ENCODE measurements at places on chromosomes 6 and 20.

DNA sequence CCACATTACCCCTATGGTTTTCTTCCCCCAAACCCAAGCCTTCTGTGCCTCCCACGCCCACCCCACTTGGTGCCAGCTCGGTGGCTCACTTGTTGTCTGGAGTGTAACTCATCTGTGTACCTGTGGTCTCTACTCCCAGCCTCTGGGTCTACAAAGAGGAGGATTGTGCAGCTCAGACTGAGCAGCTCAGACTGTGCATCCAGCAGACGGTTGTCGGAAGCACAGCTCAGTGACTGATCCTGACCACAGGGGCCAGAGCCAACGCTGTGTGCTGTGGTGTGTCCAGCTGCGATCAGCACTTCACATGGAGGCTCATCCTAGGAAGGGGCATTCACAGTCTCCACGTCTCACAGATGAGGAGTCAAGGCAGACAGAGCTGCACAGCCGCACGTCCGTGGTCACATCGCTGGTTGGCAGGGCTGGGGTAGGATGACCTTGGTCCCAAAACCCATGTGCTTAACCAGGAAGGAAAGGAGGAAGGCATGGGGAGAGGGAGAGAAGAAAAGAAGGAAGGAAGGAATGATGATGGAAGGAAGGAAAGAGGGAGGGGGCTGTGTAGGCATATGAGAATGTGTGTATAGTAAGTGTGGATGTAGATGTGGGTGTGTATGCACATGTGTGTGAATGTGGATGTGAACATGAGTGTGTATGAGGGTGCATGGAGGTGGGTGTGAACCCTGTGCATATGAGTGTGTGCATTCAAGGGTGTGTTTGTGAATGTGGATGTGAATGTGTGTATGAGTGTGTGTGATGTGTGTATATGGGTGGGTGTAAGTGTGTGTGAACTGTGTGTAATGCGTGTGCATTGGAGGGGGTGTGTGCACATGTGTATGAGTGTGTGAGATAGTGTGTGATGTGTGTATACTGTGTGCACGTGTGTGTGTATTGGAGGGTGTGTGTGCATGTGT lies 28.2 kb upstream of the STX16 start:
- DNase-seq: no peak

DNA sequence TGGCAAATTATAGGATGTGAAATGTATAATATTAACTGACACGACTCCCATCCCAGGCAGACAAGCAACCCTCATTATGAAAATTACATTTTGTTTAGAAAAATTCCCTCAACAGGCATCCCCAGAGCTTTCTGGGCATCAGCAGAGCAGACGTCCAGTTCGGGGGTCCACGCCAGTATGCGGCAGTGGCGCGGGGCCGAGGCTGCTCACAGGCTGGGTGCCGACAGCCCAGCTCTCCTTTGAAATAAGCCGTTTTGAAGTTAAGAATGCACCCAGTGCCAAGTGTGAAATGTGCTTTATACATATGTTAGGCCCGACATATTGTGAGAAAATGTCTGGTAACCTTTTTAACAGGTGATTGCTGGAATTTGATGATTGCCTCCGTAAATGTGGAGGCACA lies 50.4 kb downstream of the RPP40 start:
- no peak for DNase-seq

- no peak for DNase-seq
These were observed 91.4 kb upstream of the RNF217 start for GRCh38 chr6:124870611-124871459.

DNA sequence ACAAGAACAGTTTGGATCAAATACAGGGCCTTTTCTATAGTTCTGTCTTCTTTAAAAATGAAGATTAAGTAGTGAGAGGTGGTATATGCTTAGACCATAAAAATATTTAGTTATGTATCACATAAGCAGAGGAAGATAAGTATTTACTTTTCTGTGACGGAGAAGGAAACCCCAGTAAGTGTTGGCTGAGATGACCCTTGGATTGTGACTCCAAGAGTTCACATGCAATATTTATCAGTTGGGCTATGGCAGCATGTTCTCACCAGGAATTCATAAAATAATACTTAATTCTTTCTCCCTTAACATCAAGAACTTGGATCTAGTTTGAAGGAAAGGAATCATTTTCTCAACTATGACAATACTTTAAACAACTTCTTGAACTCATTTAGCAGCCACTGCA lies 98.4 kb upstream of the TBX18 start:
- DNase-seq: no peak

- DNase-seq: no peak
These were observed 6.5 kb upstream of the LY6G5C start for GRCh38 chr6:31687321-31687720.

DNA sequence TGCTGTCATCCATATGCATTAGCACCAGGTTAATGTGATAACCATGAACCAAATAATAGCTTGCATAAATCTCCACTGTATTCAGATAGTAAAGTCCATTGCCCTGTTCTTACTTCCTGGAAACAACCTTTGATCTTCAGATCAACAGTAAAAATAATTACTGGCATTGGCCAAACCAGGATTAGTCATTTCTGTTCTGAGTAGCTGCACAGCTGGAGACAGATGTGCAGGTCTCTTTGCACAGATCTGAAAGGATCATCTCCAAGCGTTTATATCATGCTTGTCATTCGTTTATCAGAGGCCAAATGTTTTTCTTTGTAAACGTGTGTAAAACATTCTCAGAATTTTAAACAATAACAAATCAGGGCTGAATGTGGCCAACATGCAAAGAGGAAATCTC lies 134.4 kb upstream of the HMGCLL1 start:
- DNase-seq: no peak

- DNase-seq: no peak
These were observed 19.1 kb downstream of the TFAP2B start for GRCh38 chr6:50837589-50838445.

- DNase-seq: no peak
These were observed 162.4 kb downstream of the CDKAL1 start for GRCh38 chr6:20696676-20697075.

DNA sequence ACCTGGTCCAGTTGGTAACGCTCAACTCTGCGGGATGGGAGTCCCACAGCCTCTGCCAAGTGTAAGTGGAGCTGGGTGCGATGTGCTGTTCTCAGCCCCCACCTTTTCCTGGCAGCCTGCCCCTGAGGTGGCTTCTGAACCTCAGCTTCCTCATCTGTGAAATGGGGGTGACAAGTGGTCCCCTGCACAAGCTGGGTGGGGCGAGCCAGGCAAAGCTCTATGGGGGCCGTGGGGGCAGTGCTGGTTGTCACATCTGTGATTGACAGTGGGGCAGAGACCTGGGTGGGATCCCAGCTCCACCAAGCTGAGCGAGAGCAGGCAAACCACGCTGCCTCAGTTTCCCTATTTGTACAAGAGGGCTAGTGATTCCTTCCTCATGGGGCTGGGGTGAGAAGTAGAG lies 162.6 kb downstream of the SYCP2 start:
- no peak for DNase-seq

DNA sequence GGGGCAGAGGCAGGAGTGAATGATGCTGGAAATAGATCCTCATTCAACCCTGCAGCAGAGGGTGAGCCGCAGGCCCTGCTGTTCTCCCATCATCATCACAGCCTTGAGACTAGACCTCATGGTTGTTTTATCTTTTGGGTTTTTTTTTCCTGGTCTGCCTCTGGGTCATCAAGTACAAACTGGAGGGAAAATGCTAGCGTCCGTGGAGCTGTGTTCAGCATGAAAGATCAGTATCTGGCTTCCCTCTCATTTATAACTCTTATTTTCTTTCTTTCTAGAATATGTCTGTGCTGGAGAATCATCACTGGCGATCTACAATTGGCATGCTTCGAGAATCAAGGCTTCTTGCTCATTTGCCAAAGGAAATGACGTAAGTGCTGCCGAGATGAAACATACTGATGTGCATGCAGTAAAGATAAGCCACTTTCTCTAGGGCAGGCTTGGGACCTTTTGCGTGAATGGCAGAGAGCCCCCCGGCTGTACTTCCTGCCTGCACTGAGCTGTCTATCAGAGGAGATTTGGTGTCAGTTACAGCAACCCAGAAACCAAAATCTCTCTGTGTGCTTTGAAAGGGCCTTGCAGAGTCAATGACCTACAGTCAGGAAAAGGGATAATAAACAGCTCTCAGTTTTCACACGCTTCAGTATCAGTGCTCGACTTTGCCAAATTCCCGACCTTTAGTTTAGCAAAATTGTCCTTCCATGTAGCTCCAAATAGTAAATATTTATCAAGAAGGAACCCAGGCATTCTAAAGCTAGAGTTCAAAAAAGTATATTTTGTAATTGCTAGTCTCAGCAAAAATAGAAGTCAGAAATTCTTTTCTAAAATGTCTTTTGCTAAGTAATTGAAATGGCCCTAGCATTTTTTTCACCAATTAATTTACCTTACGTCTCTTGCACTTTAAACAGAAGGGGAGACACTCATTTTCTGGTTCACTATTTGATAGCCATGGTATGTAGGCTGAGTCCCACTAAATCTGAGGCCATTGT lies 76.3 kb downstream of the MTFR2 start:
- no peak for DNase-seq

GRCh38 chr6:219641-220198 lies 72.6 kb upstream of the DUSP22 start:
- no peak for DNase-seq

GRCh38 chr6:5981126-5982026 lies 25.3 kb downstream of the NRN1 start:
- DNase-seq: no peak

DNA sequence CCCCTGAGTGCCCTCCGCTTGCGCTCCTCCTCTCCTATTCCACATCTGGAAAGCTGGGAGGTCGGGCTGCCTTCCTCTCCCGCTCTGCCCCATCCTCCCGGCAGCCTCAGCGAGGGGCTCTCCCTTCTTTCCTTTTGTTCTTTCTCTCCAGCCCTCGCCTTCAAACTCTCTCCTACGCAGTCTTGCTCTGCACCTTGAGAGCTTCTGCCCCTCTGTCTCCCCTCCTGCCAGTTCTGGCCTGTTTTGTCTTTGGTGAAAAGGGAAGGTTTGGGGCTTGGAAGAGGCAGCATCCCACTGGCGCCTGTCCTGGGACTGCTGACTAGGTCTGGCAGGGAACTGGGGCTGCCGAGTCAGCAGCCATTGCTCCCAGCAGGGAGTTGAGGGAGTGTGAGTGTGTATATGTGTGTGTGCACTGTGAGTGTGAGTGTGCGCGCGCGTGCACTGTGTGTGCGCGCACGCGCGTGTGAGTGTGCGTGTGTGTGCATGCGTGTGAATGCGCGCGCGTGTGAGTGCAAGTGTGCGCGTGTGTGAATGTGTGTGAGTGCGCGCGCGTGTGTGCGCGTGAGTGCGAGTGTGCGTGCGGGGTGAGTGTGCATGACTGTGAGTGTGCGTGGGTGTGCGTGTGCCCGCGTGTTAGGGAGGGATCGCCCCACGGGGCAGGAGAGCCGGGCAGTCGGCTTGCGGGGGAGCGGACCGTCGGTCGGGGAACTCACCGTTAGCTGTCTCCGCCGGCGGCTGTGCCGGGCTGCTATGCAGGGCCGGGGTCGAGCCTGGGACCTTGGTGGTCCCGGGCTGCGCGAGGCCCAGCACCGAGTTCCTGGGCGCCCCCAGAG lies 523 bp downstream of the CPXM1 start:
- no peak for DNase-seq

DNA sequence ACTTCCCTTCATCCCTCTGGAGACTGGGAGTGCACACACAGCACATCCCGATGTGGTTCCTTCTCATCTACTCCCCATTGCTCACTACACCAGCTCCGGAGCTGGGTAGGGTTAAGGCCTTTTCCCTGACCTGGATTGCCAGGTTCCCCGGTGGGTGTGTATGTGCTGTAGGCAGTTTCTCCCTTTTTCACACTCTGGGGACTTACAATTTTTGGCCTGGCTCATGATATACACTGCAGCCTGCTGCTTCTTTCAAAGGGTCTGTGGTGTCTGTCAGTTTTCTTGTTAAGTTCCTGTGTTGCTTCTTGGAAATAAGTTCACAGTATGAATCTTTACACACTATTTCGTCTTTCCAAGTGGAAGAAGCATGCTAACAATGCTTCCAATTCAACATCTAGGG lies 405.5 kb downstream of the UTRN start:
- DNase-seq: no peak

DNA sequence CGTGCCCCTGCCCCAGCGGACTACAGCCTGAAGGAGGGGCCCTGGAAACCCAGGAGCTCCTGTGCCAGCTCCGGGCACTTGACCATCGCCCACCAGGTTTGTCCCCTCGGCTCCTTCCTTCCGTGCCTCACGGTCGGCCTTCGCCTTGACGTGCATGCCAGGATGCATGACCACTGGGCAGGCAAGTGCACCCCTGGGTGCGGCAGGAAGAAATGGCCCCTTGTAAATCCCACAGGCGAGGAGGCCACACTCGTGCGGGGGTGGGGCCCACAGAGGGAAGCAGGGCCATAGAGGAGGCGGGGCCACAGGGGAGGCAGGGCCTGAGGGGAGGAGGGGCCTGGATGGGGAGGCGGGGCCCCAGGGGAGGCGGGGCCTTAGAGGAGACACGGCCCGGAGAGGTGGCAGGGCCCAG lies 81.7 kb downstream of the YTHDF1 start:
- DNase-seq: no peak

- DNase-seq: no peak
These were observed 185.8 kb downstream of the TMEM242 start for GRCh38 chr6:157137501-157137900.

- DNase-seq: no peak
These were observed 1.1 kb upstream of the BNIP5 start for GRCh38 chr6:36337814-36338213.

DNA sequence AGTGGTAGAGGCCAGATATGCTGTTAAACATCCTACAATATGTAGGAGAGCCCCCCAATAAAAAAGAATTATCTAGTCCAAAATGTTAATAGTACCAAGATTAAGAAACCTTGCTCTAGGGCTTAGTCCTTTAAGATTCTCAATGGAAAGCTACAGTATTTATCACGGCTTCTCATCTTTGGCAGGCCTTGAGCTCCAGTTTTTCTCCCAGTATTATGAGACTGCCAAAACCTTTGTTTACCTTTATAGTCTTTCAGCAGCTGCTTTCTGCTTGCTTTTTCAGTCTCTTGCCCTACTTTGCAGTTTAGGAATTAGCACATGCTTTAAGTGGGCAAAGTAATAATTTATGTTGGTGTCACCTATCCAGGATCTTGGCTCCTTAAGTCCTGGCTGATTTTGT lies 59.7 kb downstream of the NHLRC1 start:
- DNase-seq: no peak

DNA sequence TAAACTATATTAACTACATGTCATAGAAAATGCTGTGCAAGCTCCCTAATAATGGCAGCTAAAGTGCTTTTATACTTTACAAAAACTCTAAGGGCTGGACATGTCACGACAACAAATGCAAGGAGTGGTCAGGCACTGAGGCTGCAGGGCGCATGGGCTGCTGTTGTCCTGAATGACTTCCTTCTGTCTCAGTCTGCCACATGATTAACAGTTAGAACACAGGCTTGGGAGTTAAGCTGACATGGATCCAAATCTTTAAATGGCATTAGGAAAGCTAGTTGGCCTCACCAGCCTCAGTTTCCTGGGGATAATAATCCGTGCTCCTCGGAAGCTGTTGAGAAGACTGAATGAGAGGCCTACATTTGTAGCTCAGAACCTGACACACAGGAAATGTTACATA lies 57.4 kb downstream of the PREP start:
- no peak for DNase-seq

GRCh38 chr20:53502820-53503219 lies 90.8 kb downstream of the ZNF217 start:
- DNase-seq: no peak

GRCh38 chr20:54456423-54456822 lies 19.0 kb upstream of the DOK5 start:
- no peak for DNase-seq
